ENCODE measurements at places on chromosomes 1 and 21.

DNA sequence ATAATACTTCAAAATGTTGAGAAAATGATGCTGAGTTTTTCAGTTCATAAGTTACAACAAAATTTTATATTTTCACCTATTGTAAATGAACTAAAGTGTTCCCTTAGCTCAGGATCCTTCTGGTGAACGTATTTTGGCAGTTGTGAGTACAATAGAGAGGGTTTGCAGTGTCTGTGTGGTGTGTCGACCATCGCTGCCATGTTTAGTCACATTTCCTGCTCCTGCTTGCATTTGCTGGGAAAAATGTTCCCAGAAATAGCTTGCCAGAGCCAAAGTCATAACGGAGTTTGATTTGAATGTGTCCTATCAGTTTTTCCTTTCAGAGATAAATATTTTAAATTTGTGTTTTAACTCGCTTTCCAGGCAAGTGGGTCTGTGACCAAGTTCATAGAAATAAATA lies 117.1 kb upstream of the COL6A1 start:
- DNase-seq = no peak

DNA sequence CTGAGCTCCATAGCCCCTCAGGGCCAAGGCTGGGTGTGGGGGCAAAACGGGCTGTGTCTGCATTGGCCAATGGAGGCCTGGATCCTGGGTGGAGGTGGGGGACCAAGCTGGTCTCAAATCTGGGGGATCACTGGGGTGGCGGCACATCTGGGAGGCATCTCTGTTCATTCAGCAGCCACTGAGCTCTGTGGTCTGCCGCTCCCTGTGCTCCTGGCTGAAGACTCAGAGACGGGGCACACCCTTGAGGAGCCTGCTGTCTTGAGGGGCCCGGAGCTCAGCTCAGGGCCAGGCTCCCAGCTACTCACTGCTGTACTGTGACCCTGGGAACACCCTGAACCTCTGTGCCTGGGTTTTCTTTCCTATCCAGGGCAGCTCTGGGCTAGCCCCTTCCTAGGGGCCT lies 90.3 kb upstream of the WNT4 start:
- no peak for DNase-seq

- no peak for DNase-seq
These were observed 273.8 kb downstream of the MATN1 start for GRCh38 chr1:30449428-30450147.

GRCh38 chr1:218715961-218716669 lies 371.0 kb downstream of the TGFB2 start:
- no peak for DNase-seq

- DNase-seq = no peak
These were observed 38.4 kb upstream of the CCSAP start for GRCh38 chr1:229381234-229381633.

DNA sequence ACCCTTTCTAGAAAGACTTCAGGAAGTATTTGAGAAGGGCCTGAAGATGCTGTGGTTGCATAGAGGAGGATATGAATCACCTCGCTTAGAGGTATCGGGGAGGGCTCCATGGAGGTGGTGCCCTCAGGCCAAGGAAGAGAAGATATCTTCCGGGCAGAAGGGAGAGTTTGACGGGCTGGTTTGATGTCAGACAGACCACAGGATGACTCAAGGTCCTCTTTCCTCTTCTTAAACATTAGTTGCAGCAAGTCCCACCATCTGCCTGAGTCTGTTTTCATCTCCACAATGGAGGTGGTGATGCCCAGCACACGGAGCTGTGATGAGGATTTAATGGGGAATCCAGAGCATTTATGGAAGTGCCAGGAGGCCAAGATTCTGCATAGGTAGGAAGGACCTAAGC lies 25.1 kb upstream of the RUNX3 start:
- no peak for DNase-seq

DNA sequence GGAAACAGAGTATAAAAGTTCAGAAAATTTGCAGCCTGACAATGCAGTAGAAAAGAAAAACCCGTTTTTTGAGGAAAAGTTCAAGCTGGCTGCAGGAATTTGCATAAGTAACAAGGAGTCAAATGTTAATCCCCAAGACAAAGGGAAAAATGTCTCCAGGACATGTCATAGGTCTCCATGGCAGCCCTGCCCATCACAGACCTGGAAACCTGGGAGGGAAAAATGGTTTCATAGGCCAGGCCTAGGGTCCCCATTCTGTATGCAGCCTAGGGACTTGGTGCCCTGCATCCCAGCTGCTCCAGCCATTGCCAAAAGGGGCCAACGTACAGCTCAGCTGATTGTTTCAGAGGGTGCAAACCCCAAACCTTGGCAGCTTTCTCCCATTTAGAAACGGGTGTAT lies 3.6 kb upstream of the KCNT2 start:
- no peak for DNase-seq

DNA sequence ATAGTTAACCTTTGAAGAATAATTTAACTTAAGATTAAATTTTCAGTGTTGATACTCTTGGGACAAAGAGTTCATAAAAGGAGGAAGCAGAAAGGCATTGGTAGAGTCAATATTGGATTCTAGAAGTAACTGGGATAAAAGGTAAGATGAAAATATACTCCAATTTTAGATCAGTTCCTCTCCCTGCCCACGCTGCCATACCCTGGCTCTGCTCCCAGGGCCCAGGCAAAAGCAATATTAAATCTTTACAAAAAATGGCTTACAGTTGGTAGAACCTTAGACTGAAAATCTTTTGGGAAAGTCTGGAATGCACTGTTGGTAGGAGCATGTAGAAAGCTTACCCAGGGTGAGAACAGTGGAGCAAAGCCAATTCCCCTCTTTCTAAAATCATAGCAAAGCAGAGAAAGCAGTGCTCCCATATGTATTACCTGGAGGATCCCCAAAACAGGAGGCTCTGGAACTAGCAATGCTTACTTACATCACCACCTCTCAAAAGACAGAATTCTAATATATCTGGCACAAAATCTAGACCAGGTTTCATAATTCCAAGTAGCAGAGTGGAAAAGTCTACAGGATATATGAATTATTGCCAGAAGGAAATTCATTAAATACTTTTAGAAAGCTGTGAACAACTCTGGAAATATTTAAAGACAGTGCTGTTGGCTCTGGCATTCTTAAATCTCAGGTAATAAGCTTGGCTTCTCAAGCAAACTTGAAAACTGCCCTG lies 24.5 kb downstream of the KIAA0319L start:
- DNase-seq = no peak

DNA sequence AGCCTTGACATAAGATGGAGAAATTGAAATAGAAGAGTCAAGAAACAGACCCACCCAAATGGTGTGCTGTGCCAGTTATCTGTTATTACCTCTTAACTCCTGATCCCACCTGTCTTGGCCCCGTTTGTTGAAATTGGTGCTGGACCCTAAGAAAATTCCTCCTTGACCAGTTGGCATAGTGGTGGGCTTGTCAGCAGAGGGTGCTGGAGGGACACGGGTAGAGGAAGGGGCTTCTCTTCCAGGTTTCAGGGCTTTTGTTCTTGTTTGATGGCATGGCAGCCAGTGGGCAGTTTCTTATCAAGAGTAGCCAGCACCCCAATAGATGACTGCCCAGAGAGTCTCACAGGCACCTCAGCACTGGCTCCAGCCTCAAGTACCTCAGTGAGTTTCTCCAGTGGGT lies 51.6 kb downstream of the PCBP3 start:
- DNase-seq = no peak

GRCh38 chr1:2925918-2926317 lies 95.3 kb upstream of the ACTRT2 start:
- no peak for DNase-seq

DNA sequence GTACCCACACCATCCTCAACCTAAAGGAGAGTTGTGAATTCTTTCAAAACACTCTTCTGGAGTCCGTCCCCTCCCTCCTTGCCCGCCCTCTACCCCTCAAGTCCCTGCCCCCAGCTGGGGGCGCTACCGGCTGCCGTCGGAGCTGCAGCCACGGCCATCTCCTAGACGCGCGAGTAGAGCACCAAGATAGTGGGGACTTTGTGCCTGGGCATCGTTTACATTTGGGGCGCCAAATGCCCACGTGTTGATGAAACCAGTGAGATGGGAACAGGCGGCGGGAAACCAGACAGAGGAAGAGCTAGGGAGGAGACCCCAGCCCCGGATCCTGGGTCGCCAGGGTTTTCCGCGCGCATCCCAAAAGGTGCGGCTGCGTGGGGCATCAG lies 638 bp upstream of the OLIG2 start:
- DNase-seq = no peak

GRCh38 chr1:234253732-234254131 lies 119.5 kb upstream of the COA6 start:
- no peak for DNase-seq

DNA sequence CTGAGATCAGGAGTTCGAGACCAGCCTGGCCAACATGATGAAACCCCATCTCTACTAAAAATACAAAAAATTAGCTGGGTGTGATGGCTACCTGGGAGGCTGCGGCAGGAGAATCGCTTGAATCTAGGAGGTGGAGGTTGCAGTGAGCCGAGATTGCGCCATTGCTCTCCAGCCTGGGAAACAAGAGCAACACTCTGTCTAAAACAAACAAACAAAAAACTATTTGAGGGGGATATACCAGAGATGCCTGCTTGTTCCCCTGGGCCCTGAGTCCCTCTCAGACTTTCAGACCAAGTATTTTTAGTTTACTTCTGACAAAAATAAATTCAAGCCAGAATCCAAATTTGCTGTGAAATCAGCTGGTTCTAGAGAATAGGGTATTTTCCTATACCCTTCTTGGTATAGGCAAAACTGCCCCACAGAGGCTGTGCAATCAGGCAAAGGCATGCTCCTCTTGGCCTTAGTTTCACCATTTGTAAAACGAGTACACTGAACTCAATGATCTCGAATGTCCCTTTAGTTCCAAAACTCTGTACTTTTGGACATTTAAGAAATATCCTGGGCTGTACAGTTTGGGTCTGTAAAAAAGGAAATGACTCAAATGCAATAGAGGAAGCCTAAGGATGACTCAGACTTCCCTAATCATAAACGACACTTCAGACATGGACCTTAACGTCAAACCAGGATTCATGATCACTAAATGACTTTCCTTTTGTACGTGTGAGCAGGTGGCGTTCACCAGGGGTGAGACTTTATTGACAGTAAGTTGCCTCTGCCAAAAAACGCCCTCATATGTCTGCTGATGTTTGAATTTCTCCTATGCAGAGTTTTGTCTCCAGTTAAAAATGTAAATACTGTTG lies 16.1 kb downstream of the ENSA start:
- DNase-seq = no peak

DNA sequence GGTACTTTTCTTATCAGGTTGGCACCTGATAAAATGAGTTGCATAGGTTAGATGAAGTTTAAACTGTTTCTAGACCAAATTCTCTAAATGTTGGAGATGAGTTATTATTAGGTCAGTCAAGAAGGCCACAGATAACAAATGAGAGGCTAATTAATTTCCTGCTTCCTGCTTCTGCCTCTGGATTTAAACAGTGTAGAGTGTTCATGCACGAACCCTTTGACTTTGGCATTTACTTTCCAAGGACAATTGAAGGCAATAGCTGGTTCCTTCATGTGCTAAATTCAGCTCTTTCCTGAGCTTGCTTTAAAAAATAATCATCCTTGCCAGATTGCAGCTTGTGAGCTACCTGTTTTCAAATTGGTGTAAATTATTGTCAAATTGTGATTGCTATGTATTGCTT lies 80.6 kb downstream of the RASAL2 start:
- no peak for DNase-seq

DNA sequence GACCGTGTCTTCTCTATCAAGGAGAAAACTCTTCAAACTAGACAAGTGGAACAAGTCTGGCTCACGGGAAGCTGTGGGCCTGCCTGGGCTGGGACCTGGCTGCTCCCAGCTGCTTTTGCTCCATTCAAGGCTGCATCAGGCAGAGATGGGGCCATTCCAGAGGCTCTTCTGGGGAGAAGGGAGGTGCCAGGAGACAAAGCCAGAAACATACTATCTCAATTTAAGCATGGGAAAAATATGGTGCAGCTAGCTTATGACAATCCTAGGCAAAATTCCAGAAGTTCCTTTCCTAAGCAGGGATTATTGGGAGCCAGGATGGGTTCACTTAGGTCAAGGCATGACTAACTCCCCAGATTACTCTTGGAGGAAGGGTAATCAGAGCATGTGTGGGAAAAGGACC lies 90.8 kb upstream of the SLC2A1 start:
- DNase-seq = no peak

Data from GOT3 (cell line).